ENCODE measurements at places on chromosomes 5 and 9.

GRCh38 chr5:59003124-59003523 lies 420.2 kb downstream of the RAB3C start:
- DNase-seq = no peak

- no peak for DNase-seq
Observed at GRCh38 chr9:87732756-87733155, 6.8 kb downstream of the CTSL start.

DNA sequence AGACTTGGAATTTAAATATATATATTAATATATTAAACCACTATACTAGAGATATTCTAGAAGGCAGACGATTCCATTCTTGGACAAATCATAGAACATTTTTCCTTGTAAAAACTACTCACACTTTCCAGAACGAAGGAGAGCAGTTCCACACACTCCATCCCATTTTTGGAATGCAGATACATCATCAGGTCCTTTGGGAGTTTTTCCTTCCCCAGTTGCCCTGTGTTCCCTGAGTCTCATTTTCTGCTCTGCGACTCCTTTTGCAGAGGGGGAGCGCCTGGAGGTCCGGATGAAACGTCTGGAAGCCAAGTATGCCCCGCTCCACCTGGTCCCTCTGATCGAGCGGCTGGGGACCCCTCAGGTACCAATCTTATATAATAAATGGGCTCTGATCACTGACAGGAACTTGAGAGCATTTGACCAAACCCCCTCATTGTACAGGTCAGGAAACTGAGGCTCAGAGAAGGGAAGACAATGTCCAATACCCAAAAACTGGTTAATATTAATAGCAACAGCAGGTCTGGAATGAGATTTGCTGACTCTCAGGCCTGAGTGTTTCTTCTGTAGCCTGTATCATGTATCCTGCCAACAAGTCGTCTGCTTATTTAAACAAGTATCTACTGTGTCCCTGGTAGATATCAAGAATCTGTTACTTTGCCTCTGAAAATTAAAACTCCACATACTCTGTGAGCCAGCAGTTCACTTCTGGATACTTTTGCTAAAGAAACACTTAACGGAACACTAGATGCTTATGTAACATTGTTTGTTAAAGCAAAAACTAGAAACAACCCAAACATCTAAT lies 76.8 kb upstream of the NIPAL4 start:
- DNase-seq = no peak

- DNase-seq = no peak
Observed at GRCh38 chr9:89714321-89714720, 109.5 kb downstream of the GADD45G start.

DNA sequence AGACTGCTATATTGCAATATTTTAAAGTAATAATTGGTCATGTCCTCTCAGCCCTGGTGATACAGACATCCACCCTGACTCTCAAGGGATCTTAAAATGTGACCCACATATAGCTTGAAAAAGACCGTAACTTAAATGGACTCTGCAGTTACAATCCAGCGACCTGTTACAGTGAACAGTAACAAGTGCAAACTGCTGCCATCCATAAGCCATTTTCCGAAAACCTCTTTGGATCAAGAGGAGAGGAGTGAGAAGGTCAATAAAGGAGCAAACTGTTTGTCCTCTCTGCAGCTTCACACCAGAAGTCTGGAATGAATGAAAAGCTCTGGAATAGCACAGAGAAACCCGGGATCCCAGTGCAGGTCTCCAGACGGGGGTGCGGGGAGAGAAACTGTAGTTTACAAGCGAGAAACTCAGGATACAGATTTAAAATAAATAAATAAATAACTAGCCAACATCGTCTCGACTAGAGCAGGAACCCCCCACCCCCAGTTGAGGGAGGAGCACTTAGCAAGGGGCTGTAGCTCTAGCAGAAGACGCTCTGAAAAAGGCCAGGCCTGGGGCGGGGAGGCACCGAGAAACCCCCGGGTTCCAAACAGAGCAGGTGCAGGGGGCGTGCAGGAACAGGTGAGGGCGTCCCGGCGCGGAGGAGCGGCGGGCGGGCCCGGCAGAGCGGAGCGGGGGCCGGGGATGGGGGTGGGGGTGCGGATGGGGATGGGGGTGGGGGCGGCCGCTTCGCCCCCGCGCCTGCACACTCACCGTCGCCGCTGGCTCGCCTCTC lies 572 bp downstream of the ZDHHC21 start:
- peak; percentile 41 for DNase-seq

DNA sequence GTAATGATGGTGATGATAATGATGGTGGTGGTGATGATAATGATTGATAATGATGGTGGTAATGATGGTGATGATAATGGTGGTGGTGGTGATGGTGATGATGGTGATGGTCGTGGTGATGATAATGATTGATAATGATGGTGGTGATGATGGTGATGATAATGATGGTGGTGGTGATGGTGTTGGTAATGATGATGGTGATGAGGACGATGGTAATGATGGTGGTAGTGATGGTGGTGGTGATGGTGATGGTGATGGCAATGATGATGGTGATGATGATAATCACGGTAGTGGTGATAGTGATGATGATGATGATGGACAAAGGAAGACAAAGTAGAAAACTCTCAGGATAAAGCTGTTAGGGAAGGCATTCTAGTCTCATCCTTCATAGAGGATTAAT lies 310.5 kb downstream of the MSX2 start:
- DNase-seq = no peak

DNA sequence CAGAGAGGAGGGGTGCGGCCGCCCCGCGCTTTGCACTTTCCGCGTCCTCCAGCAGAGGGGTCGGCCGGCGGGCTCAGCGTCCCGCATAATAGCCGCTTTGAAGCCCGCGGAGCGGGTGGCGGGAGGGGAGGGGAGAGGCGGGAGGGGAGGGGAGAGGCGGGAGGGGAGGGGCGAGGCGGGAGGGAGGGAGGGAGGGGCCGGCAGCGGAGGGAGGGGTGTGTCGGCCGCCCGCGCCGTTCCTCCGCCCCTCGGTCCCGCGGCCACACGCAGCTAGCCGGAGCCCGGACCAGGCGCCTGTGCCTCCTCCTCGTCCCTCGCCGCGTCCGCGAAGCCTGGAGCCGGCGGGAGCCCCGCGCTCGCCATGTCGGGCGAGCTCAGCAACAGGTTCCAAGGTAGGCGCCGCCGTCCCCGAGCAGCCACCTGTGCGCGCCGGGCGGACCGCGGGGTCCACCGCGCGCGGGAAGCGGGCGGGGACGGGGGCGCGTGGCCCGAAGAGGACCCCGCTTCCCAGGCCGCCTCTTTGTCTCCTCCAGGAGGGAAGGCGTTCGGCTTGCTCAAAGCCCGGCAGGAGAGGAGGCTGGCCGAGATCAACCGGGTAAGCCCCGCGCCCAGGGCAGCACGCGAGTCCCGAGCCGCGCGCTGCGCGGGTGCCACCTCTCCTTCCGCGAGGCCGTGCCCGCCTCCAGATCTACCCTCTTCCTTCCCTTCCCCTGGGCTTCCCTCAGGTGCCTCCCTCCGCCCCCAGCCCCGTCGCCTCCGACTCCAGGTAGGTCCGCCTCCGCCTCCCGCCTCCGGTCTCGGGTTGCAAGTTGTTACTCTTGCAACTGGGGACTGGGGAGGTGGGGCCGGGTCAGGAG lies at the start of gene AIF1L:
Gene AIF1L, plus strand, starts transcription at position 263 of the 857 bp plus-strand sequence. Its CDS starts 99 bp downstream, at position 362.
- peak; percentile 64 for DNase-seq

GRCh38 chr5:4881366-4882002 lies 258.6 kb upstream of the ADAMTS16 start:
- DNase-seq = no peak

- no peak for DNase-seq
Observed at GRCh38 chr5:119275601-119276173, 80.1 kb upstream of the TNFAIP8 start.

- no peak for DNase-seq
Observed at GRCh38 chr9:132242621-132243155, 80.8 kb downstream of the NTNG2 start.

DNA sequence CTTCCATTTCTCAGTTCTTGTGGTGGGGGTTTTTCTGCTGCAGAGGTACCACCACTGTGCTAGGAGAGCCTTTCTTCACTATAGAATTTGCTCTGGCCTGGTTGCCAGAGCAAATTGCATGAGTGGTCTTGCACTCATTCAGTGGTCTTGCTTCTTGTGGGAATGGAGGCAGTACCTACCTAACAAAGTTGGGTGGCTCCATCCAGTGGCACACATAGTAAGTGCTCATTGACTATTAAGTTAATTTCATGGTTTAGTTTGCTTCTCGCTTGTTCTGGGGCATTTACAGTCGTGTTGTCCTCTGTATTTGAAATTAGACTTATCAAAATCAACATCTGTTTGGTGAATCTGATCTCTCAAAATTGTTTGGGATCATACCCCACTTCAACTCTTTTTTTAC lies 23.0 kb downstream of the SLC28A3 start:
- DNase-seq = no peak

GRCh38 chr5:34740389-34740806 lies 84.3 kb downstream of the RAI14 start:
- no peak for DNase-seq

- DNase-seq = no peak
Observed at GRCh38 chr5:136729901-136730355, 364.6 kb upstream of the TRPC7 start.

DNA sequence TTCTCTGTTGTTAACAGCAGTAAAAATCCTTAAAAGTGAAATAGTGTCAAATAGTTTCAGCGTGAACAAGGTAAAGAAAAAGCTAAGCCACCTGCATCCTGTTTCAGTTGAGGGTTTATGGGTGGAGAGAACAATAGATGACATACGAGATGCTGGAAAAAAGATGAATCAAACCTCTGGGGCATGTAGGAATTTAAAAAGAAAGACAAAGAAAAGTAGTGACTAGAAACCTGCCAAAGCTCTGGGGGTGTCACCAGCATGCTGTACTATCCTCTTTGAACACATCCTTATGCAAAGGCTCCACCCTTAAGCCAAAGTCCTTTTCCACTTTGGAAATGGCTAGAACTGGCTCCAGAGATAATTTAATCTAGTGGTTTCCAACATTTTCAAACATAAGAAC lies 22.2 kb downstream of the SCAI start:
- no peak for DNase-seq

DNA sequence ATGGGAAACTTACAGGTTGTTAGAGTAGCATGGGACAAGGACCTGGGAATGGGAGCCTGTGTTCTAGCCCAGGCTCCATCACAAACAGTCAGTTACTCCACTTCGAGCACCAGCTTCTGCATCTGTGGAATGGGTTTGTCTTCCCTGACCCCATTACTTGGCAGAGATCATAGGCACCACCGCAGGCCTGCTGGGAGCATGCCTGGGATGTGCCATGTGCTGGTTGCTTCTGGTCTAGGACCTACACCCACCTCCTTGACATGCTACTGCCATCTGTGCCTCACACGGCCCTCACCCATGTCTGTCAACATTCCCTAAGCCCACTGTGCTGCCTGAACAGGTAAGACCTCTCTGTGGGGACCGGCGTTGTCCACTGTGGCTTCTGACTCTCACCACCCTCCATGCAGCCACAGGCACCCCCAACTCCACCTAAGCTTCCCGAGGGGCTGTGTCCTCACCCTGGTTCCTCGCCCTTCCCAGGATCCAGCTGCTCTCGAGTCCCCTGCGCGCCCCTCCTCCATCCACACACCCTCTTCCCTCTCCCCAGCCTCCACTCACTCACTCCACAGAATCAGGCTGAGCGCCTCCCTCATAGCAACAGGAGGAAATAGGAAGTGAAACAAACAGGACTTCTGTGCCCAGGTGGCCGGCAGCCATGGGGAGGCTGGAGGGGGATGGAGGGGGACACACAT lies 85.9 kb upstream of the FAM120A start:
- DNase-seq = no peak

DNA sequence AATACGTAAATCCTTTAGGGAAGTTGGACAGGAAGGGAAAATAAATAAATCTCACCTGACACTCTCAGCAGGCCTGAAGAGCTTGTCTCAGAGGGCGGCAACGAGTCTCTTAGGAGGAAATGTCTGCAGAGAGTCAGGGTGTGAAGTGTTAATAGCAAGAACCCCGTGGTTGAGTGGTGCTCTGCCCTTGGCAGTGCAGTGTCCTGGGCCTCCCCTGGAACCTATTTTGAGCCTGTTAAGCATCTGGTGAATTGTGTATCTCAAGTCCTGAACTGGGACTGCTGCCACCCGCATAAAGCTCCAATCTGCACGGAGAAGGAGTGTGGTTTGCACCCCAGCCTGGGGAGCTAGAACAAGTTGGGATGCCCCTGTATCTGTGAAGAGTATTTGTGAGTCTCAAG lies 211.8 kb downstream of the GOLPH3 start:
- no peak for DNase-seq

DNA sequence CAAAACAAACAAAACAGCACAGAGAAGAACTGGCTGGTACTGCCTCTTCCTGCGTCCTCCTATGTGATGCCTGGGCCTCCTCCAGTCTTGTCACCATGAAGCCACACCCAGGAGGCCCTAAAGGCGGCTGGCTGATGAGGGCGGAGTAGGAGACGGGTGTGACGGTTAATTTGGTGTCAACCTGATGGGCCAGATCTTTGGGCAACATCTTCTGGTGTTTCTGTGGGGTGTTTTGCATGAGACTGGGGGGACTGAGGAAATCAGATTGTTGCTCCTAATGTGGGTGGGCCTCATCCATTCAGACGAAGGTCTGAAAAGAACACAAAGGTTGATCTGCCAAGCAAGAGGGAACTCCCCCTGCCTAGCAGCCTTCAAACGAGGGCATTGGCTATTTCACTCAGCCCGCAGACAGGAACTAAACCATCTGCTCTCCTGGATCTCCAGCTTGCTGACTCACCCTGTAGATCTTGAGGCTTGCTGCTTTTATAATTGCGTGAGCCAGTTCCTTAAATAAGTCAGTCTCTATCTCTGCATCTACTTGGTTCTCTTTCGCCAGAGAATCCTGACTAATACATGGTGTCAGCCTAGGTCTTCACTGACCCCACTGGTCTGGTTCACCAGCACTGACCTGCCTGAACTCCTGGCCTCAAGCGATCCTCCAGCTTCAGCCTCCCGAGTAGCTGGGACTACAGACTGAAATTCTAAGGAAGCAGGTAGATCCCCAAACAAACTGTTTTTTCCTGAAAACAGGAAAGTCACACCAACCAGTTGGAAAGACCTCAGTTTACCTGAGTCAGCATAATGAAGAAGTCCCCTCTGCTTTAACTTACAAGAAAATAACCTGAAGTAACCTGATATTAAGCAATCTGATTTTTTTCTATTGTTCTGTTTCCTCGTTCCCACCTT lies 12.8 kb upstream of the ZFP62 start:
- DNase-seq = peak; percentile 85

- peak; percentile 89 for DNase-seq
Observed at GRCh38 chr5:157820593-157821252, 38.2 kb downstream of the CLINT1 start.

DNA sequence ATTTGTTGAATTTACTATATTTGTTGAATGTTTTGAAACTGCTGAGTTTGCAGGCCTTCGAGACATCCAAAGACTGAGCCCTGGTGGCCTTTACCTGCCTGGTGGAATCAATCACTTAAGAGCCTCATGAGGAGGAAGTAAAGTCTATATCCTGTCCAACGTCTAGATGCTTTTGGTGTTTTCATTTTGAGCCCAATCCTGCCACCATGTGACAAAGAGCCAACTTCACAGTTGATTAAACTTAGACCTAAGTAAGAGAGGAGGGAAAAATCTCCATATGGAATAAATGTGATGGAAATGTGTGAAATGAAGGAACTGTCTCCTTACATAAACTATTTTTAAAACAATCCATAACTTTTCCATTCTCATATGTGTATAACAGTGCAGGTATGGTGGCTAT lies 220.1 kb downstream of the PRR16 start:
- DNase-seq = peak; percentile 4

Data from hematopoietic multipotent progenitor cell treated with erythropoietin and hydrocortisone succinate and interleukin-3 and kit ligand, for 6 days (in vitro differentiated cells).